ENCODE measurements at places on chromosomes 5 and 9. TPM values are rescaled to one million over a fixed set of nuclear protein-coding genes. Genes with fewer than 3 reads are reported as not detected.

Gene SEPTIN8
- total RNA-seq: 68.4 TPM

Gene TEK
- total RNA-seq: 110 TPM

Gene LCNL1
- total RNA-seq: not detected

Gene PCSK5
- total RNA-seq: 30.5 TPM

Gene LHX2
- not detected for total RNA-seq

Gene C1QTNF2
- not detected for total RNA-seq

Gene ANKRD18A
- under 0.01 TPM for total RNA-seq

Gene ZNF366
- total RNA-seq: 0.97 TPM

Gene MYMK
- total RNA-seq: not detected

Gene PCDHA12
- not detected for total RNA-seq

Gene FRRS1L
- not detected for total RNA-seq

Gene LCN9
- total RNA-seq: not detected

Gene GRIN1
- under 0.01 TPM for total RNA-seq

Gene ISL1
- 0.76 TPM for total RNA-seq

Gene AKNA
- total RNA-seq: 5.2 TPM

Gene SPINK13
- total RNA-seq: not detected

Gene NTNG2
- under 0.01 TPM for total RNA-seq

Gene SNCAIP
- total RNA-seq: 19.8 TPM

Gene KIAA1958
- 2.3 TPM for total RNA-seq

Gene S1PR3
- 1.8 TPM for total RNA-seq

Gene GLDC
- 6.4 TPM for total RNA-seq

Gene CFAP157
- not detected for total RNA-seq

Gene GABRP
- total RNA-seq: 0.32 TPM

Gene HTR4
- not detected for total RNA-seq

Gene SHOC1
- not detected for total RNA-seq
